SW 1271 (cell line): ENCODE measurements at places on chromosomes 16 and 17.

DNA sequence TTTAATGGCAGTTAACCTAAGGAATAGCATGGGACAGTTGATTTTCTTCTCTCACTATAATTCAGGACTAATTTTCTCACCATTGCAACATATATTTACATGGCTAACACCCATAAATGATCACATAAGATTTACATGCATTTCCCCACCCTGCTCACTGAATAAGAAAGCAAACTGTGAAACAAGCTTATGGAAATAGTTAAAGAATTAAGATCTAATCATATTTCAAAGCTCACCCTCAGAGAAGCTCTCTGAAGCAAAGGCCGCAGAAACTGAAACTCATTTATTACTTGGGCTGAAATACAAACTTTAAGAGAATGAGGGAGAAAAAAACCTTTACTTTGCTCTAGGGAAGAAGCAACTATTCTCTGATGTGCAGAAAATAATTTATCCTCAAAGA lies 218.7 kb upstream of the AXIN2 start:
- DNase-seq = no peak

DNA sequence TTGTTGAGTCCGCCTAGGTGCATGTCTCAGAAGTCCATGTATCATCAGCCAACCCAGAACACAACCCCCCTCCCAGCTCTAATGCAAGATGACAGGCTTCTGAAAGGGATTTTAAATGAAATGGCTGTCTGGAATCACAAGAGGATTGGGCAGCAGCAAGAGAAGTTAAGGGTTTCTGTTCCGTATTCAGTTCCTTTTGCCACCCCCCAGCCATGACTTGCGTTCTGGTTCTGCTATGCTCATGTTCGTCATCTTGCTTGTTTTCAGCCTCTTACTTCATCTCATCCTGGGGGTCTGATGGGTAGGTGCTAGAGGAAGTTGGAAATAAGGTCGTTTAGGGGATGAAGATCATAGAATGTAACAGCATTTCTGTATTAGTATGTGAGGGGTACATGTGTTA lies 12.0 kb downstream of the MINK1 start:
- no peak for DNase-seq

DNA sequence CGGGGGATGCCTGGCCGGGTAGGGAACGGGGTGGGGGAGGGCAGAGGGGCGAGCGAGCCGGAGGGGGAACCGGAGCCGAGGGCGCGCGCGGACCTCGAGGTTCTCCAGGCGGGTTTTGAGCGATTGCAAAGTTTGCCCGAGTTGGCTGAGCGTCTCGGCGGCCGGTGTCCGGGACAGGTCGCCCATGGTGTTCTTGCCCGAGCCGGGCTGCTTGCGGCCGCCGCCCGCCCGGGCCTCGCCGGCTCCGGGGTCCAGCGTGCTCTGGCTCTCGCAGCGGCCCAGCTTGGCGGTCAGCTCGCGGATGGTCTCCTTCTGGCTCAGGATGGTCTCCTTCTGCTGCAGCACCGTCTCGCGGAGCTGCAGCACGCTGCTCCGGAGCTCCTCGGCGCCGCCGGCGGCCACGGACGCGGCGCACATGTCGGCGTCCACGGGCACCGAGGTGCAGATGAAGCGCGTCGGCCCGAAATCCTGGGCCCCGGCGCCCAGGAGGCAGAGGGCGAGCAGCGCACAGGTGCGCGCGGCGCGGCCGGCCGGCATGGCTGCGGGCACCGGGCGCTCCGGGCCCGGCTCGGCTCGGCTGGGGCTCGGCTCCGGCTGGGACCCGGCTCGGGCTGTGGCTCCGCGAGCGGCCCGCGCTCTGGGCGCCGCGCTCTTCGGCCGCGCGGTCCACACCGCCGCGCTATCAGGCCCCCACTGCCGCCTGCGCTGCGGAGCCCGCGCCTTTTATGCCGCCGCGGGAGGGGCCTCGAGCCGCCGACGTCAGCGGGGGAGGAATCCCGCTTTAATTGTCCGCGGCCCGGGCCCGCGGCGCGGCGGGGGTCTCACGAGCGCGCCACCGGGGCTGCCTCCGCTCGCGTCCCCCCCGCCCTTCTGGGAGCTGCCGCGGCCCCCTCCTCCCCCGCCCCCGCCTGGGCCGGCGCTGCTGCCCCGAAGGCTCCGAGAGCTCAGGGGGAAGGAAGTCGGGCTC lies at the start of gene NPTX1:
TSS of gene NPTX1 (minus strand) at position 698 of the 967 bp plus-strand sequence. CDS start at position 537, 161 bp downstream.
- no peak for DNase-seq

- no peak for DNase-seq
These were observed 85.0 kb upstream of the ZNF750 start for GRCh38 chr17:82924812-82925211.

- DNase-seq = no peak
These were observed 5.4 kb downstream of the VMP1 start for GRCh38 chr17:59712862-59713261.

- no peak for DNase-seq
These were observed 570 bp upstream of the NME3 start for GRCh38 chr16:1771864-1772361.
